Cardiac septum (tissue), 1 donor: ENCODE measurements at places on chromosomes 3 and 15. TPM values are rescaled to one million over a fixed set of nuclear protein-coding genes. Genes with fewer than 3 reads are reported as not detected.

The BLM gene
- 0.75 TPM for total RNA-seq

DNA sequence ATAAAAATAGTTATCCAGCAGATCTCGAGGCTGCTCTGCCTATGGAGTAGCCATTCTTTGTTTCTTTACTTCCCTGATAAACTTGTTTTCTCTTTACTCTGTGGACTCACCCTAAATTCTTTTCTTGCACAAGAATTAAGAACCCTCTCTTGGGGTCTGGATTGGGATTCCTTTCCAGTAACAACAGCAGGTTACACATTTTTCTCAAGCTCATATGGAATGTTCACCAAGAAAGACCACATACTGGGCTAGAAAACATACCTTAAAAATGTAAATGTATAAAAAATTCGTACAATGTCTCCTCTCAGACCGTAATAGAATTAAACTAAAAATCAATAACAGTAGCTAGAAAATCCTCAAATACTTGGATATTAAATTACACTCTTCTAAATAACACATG is 299.2 kb downstream of the CNTN3 start:
- DNase-seq, result no peak

DNA sequence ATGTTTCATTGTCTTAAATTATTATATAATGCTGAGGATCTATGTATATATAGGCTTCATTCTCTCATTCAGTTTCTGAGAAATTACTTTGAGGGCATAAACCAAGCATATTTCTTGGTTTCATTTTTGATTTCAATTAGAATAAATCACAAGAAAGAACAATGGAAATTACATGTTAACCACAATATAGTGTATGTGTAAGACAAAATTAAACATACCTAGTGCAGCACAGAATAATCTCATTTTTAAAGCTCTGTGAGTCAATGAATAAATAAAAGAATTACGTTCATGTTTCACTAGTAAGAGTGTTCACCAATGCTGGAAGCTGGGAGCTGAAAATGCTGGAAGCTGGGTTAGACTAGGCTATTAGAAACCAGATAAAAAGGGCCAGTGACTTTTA is 72.8 kb downstream of the UBE3A start:
- no peak for DNase-seq

The TBC1D5 gene
- 25.9 TPM for total RNA-seq

DNA sequence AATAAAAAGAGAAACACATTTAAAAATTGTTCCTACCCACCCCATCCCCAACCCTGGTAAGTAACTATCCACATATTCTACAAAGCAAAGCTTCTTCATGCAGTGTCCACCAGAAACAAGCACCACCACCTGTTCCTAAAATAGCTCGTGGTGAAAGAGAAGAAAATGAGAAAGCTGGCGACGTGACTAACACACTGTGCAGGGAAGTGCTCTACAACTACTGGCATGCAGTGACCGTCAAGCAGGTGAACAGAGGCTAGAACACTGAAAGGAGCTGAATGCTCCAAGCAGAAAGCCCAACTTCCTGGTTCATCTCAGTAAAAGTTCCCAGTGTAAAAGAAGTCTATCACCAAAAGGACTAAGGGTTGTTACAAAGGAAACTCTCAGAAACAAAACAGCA is 80.7 kb downstream of the NR2E3 start:
- DNase-seq, result no peak

DNA sequence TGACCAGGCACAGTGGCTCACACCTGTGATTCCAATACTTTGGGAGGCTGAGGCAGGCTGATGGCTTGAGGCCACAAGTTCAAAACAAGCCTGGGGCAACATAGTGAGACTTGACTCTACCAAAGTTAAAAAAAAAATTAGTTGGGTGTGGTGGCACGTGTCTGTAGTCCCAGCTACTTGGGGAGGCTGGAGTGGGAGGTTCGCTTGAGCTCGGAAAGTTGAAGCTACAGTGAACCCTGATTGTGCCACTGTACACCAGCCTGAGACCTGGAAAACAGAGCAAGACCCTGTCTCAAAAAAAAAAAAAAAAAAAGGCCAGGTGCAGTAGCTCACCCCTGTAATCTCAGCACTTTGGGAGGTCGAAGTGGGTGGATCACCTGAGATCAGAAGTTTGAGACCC is 3.1 kb downstream of the CDC25A start:
- no peak for DNase-seq

DNA sequence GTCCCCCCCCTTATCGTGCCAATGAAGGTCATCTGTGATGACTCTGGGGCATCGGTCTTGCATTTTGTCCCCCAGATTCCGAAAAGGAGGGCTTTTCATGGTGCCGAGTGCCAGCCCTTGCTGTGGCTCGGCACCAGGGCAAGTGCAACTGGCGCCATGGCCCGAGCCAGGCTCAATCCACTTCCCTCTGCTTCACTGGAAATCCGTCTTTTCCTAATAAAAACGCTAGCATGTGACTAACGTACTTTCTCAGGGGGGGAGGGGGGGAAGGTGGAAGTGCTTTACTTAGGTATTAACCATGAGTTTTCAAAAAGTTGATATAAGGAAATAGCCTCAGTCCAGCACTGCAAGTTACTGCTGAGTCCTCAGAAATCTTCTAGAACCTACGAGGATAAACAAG is 20.5 kb downstream of the TRPM1 start:
- no peak for DNase-seq

DNA sequence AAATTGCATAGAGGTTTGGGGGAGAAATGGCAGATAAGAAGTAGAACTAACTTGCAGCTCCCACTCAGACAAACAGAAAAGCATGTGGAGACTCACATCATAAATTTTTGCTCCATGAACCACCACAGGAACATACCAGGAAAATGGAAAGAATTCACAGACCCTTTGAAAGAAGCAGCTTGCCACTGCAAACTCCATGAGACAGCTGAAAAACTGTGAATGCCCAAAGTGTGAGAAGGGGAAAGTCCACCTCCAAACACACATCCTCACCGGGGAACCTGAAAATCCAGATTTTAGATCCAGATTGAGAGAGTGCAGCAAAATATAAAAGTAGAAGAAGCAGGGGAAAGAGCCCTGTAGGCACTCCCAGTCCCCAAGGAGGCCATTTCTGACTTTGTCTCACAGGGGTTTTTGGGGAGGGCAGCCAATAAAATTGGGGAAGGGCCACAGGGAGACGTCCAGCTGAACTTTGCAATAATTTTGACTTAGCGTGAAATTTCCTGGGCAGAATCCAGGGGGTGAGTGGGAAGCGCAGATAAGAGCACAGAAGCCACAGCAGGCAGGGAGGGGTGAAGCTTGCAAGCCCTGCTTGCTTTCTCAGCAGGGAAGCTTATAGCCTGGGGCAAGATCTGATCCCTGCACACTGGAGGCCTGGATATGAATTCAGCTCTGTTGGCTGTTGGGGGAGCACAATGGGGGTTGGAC is 183.4 kb upstream of the UBE2E2 start:
- DNase-seq, result no peak

The C3orf20 gene
- total RNA-seq, result 0.32 TPM

DNA sequence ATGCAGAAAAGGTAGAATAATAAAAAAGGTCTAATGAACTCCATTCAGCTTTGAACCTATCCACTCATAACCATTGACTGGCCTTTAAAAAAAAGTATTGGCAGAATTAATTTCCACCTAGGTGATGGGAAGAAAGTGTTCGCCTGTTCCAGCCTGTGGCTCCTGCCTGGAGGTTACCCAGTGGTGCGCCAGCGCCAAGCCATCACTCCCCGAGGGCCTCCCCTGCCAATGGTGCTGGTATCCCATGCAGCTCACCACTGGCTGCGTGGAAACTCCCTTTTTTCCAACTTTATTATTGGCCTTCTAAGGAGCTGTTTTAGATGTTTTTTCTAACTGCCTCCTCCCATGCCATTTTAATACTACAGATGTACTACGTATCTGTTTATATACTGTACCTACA is 29.4 kb downstream of the NIPA2 start:
- no peak for DNase-seq

DNA sequence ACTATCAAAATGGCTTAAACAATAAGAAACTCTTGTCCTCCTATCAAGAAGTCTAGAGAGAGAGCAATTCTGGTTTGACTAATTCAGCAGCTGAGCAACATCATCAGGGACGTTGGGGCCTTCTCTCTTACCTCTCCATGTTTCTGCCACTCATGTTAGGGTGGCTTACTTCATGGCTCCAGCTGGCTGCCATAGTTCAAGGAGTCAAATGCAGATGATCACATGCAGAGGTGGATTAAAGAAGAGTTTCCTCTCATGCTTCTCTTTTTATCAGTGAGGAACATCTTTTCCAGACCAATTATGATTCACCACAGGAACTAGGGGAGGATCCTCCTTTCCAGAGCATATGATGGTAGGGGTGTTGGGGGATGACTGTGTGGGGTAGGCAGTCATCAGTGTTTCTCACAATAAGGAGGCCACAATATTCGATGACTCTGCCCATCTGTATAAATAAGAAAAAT is 45.5 kb downstream of the NEK11 start:
- DNase-seq, result no peak

GRCh38 chr15:82916161-82916952 is 36.2 kb downstream of the HOMER2 start:
- DNase-seq, result no peak

The ATP13A4 gene
- total RNA-seq, result not detected

GRCh38 chr3:32782407-32782806 is 35.4 kb upstream of the TRIM71 start:
- DNase-seq, result peak; percentile 49

DNA sequence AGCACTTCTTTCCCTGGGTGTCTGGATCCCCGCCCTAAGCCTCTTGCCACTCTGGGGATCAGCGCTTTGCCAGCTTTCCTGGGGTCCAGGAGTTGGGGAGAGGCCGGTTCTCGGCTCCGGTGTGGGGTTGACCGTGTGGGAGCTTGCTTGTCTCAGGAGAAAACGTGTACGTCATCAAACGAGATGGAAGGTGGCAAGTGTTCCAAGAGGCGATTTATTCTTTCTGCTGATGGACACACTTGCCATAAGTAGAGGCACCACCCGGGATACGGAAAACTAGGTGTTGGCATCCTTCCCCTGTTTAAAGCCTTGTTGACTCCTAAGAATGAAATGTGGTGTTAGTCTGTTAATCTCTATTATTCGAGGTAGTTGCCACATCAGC is 295 bp downstream of the ZWILCH start:
- no peak for DNase-seq

- no peak for DNase-seq
Measured at GRCh38 chr15:58797505-58797904, 26.4 kb downstream of the MINDY2 start.

The RETNLB gene
- total RNA-seq, result not detected

The SLC9C1 gene
- 3.9 TPM for total RNA-seq

The P2RY14 gene
- total RNA-seq, result 1.6 TPM

DNA sequence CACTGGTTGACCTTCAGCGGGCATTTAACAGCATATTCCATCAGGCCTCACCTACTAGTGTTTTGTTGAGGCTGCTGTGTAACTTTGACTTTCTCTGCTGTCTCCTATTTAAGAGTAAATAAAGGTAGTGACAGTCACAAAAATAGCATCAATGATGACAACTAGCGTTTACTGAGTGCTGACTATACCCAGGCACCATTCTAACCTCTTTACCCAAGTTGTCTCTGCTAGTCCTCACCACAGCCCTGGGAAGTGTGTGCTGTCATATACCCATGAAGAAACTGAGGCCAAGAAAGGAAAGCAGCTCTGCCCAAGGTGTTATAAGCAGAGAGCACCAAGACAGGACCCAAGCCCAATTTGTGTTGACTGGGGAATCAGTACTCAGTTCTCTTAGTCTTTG is 286.4 kb upstream of the CTDSPL start:
- DNase-seq, result no peak

GRCh38 chr3:42007785-42008184 is 45.9 kb upstream of the ULK4 start:
- DNase-seq, result no peak

GRCh38 chr15:93557696-93558095 is 468.7 kb upstream of the RGMA start:
- no peak for DNase-seq

The SOX14 gene
- total RNA-seq, result not detected

The SLCO2A1 gene
- 59.2 TPM for total RNA-seq

DNA sequence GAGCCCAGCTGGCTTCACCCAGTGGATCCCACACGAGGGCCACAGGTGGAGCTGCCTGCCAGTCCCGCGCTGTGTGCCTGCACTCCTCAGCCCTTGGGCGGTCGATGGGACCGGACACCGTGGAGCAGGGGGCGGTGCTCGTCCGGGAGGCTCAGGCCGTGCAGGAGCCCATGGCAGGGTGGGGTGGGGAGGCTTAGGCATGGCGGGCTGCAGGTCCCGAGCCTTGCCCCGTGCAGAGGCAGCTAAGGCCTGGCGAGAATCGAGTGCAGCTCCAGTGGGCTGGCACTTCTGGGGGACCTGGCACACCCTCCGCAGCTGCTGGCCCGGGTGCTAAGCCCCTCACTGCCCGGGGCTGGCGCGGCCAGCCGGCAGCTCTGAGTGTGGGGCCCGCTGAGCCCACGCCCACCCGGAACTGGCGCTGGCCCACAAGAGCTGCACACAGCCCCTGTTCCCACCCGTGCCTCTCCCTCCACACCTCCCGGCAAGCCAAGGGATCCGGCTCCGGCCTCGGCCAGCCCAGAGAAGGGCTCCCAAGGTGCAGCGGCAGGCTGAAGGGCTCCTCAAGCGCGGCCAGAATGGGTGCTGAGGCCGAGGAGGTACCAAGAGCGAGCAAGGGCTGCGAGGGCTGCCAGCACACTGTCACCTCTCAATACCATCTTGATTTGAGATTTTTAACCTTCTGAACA is 121.4 kb downstream of the EPHB1 start:
- peak; percentile 51 for DNase-seq
